GM12864 (cell line): ENCODE measurements at places on chromosomes 16 and 17.

- DNase-seq: no peak
Observed at GRCh38 chr16:7378024-7378695, 45.5 kb downstream of the RBFOX1 start.

DNA sequence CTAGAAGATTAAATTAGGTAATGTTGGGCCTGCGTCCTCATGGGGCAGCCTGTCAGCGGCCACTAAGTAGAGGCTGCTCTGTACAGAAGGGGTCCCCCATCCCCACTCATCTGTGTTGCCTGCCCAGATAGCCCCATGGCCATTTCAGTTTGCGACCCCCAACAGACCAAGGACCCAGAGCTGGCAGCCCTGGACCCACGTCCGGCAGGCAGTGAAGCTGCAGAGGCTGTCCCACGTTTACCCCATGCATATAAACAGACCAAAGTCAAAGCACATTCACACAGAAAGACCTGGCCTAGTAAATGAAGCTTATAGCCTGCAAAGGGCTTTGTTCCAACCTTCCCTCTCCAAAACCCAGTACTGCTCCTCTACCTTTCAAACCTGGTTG lies 4.6 kb downstream of the PDF start:
- DNase-seq: no peak

DNA sequence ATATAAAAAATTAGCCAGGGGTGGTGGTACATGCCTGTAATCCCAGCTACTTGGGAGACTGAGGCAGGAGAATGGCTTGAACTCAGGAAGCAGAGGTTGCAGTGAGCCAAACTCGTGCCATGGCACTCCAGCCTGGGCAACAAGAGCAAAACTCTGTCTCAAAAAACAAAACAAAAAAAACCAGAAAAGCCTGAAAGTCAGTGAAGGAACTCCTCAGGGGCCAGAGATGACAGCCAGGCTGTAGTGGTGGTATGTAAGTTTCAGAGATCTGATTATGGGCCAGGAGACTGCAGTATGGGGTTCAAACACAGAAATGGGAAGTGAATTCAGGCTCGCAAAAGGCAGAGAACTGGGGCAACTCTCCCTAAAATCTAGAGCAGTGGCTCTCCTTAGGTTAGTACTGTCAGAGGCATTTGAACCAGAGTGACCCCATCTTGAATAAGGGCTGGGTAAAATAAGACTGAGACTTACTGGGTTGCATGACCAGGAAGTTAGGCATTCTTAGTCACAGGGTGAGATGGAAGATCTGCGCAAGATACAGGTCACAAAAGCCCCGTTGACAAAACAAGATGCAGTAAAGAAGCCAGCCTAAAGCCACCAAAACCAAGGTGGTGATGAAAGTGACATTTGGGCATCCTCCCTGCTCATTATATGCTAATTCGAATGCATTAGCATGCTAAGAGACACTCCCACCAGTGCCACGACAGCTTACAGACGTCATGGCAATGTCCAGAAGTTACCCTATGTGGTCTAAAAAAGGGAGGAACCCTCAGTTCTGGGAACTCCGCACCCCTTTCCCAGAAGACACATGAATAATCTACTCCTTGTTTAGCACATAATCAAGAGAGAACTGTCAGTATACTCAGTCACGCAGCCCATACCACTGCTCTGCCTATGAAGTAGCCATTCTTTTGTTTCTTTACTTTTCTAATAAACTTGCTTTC lies 120.2 kb upstream of the XYLT1 start:
- DNase-seq: no peak

DNA sequence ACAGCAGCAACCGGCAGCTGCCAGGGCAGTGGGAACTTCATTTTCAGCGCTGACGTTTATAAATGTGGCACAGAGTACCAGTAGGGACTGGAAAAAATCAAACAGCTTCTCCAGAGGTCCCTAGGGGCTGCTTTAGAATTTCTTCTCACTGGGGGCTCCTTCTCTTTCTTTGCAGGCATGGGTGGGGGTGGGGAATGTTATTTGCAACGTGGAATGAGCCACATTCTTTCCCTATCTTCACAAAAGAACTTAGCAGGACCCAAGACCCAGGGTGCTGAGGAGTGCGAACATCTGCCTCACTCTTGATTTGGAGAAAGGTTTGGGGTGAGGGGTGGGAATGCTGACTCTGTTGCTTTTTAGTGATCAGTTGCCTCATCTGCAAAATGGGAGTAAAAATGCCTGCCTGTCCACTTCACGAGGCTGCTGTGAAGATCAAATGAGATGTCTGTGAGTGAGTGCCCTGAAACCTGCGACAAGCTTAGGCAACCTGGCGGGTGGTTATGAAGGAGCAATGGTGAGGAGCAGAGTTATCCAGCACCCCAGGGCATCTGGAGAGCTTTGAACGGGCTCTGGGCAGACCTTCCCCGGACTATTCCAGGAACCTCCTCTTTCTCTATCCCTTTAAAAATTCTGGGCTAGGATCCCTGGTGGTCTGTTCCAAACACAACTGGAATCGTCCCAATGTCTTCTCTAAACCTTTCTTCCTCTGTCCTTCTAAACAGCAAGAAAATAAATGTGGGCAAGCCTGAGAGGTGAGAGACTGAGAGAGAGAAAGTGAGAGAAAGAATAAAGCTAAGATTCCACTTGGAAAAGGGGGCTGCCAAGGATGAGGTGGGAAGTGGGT lies 10.7 kb upstream of the PIPOX start:
- DNase-seq: no peak

- no peak for DNase-seq
Observed at GRCh38 chr16:6964679-6965078, 368.0 kb upstream of the RBFOX1 start.

- DNase-seq: no peak
Observed at GRCh38 chr16:77660311-77660710, 62.0 kb upstream of the NUDT7 start.

GRCh38 chr17:78330570-78331224 lies 29.2 kb downstream of the SOCS3 start:
- DNase-seq: no peak

- DNase-seq: no peak
Observed at GRCh38 chr16:31467151-31467773, 4.7 kb upstream of the TGFB1I1 start.

GRCh38 chr17:9218911-9219310 lies 197.6 kb downstream of the NTN1 start:
- no peak for DNase-seq
